ENCODE measurements at places on chromosomes 16 and 17. TPM values are rescaled to one million over a fixed set of nuclear protein-coding genes. Genes with fewer than 3 reads are reported as not detected.

DNA sequence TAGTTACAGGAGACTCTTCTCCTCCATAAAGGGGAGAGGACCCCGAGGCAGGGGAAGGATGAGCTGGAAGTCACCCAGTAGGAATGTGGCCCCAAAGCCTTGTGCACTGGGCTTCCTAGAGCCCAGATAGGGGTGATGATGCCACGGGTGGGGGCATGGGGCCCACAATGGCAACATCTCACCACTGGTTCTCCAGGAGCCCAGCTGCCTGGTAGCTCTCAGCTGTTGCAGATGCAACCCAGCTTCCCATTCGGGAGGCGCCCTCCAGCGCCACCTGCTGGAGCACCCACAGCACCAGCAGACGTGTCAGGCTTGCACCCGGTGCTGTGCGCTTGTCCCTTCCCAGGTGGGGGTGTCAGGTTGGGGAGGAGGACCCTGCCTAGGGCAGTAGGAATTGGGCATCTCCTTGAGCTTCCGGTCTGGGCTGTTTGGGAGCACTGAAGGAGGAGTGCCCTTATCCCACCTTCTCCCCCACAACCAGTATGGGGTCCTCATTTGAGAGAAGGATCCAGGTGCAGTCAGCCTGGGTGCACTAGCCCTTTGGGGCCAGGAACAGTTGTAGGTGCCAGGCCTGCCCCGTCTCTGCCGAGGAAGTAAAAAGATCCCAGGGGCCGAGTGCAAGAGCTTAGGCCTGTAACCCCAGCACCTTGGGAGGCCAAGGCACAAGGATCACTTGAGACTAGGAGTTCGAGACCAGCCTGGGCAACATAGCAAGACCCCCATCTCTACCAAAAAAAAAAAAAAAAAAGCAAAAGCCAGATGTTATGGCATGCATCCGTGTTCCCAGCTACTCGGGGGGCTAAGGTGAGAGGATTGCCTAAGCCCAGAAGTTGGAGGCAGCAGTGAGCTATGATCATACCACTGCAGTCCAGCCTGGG is 14.4 kb downstream of the CDIPT start:
- H3K4me1 ChIP-seq: peaks cover 11% of the 10 kb centered on the region
- H3K27me3 ChIP-seq: no peaks in the 10 kb centered on the region
- no peak for DNase-seq
- H3K27ac ChIP-seq: no peak overlapping the region
- no peaks in the 10 kb centered on the region for H3K36me3 ChIP-seq
- no peak overlapping the region for H3K4me3 ChIP-seq

- no peak overlapping the region for H3K27ac ChIP-seq
- no peaks in the 10 kb centered on the region for H3K27me3 ChIP-seq
- peak; percentile 53 for DNase-seq
- peaks cover 14% of the 10 kb centered on the region for H3K4me1 ChIP-seq
- H3K4me3 ChIP-seq: no peak overlapping the region
These were observed 36.5 kb downstream of the DHX38 start for GRCh38 chr16:72129976-72130656.

DNA sequence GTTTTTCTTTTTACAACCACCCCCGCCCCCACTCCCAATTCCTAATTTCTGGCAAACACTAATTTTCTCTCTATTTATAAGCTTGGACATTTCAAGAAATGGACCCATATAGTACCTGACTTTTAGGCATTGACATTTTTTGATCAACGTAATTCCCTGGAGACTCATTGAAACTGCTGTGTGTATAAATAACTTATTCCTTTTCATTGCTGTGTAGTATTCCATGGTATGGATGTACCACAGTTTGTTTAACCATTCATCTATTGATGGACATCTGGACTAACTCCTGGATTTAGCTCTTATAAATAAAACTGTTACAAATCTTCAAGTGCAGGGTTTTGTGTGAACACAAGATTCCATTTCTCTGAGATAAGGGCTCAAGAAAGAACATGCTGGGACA is 47.1 kb upstream of the RBFOX1 start:
- H3K36me3 ChIP-seq: no peaks in the 10 kb centered on the region
- H3K27me3 ChIP-seq: peaks cover 13% of the 10 kb centered on the region
- H3K4me3 ChIP-seq: no peak overlapping the region
- no peaks in the 10 kb centered on the region for H3K4me1 ChIP-seq

- no peaks in the 10 kb centered on the region for H3K27me3 ChIP-seq
- H3K4me1 ChIP-seq: peaks cover 45% of the 10 kb centered on the region
- DNase-seq: no peak
- no peak overlapping the region for H3K4me3 ChIP-seq
- peak overlapping the region; percentile 37 for H3K27ac ChIP-seq
These were observed 155.7 kb downstream of the SOCS1 start for GRCh38 chr16:11100239-11100750.

GRCh38 chr17:14295676-14296075 is 5.2 kb upstream of the HS3ST3B1 start:
- peaks cover 23% of the 10 kb centered on the region for H3K4me1 ChIP-seq
- H3K4me3 ChIP-seq: peak overlapping the region; percentile 30
- DNase-seq: peak; percentile 51
- peaks cover 86% of the 10 kb centered on the region for H3K27me3 ChIP-seq
- peaks cover 3% of the 10 kb centered on the region for H3K36me3 ChIP-seq
- H3K27ac ChIP-seq: peak overlapping the region; percentile 7

- peaks cover 6% of the 10 kb centered on the region for H3K27me3 ChIP-seq
- no peak for DNase-seq
- no peak overlapping the region for H3K4me3 ChIP-seq
- H3K36me3 ChIP-seq: no peaks in the 10 kb centered on the region
- H3K4me1 ChIP-seq: no peaks in the 10 kb centered on the region
These were observed 6.2 kb downstream of the RBFOX1 start for GRCh38 chr16:7338826-7339225.

DNA sequence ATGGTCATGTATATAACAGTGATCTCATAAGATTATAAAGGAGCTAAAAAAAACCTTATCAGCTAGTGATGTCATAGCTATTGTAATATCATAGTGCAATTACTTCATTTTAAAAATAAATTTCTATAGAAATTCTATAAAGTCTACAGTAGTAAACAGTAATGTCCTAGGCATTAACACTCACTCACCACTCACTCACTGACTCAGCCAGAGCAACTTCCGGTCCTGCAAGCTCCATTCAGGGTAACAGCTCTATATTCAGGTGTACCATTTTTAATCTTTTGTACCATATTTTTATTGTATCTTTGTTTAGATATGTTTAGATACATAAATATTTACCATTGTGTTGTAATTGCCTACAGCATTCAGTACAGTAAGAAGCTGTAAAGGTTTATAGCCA is 524.4 kb upstream of the CDH5 start:
- no peak overlapping the region for H3K27ac ChIP-seq
- H3K4me1 ChIP-seq: peaks cover 9% of the 10 kb centered on the region
- H3K4me3 ChIP-seq: no peak overlapping the region
- no peaks in the 10 kb centered on the region for H3K36me3 ChIP-seq
- peaks cover 3% of the 10 kb centered on the region for H3K27me3 ChIP-seq
- DNase-seq: no peak

Gene METRN
- total RNA-seq: 97.1 TPM

- H3K4me1 ChIP-seq: peaks cover 22% of the 10 kb centered on the region
- DNase-seq: no peak
- H3K27ac ChIP-seq: peak overlapping the region; percentile 83
These were observed 12.5 kb downstream of the POLR2A start for GRCh38 chr17:7496470-7497183.

GRCh38 chr17:60766778-60767190 is 89.1 kb downstream of the BCAS3 start:
- no peak overlapping the region for H3K4me3 ChIP-seq
- no peaks in the 10 kb centered on the region for H3K27me3 ChIP-seq
- no peak overlapping the region for H3K27ac ChIP-seq
- DNase-seq: no peak

DNA sequence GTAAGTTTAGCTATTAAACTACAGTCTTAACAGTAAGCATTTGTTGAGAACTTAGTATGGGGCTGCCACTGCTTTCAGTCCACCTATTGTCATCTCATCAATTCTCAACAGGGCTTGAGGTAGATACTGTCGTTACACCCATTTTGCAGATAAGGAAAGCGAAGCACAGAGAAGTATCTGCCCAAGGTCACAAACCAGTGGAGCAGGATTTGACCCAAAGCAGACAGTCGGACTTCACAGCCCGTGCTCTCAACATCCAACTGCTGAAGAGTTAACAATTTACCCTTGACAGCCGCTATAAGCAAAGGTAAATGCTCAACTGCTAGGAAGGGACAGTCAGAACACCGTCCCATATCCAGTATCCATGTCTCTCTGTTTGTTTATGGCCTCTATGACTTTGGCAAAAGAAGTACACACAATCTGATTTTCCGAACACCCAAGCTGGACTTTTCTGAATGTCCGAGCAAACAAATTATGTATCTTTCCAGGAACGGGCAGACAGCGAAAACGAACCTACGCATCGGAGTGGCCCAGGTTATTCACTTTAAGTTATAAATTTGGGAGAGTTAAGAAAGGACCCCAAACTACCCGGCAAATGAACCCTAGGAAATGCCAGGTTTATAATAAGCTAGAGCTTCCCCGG is 1.2 kb downstream of the SIAH1 start:
- H3K27me3 ChIP-seq: no peaks in the 10 kb centered on the region
- peak overlapping the region; percentile 92 for H3K4me3 ChIP-seq
- peaks cover 34% of the 10 kb centered on the region for H3K4me1 ChIP-seq
- H3K27ac ChIP-seq: peak overlapping the region; percentile 96
- DNase-seq: no peak

Gene PYY
- total RNA-seq: 3.5 TPM

DNA sequence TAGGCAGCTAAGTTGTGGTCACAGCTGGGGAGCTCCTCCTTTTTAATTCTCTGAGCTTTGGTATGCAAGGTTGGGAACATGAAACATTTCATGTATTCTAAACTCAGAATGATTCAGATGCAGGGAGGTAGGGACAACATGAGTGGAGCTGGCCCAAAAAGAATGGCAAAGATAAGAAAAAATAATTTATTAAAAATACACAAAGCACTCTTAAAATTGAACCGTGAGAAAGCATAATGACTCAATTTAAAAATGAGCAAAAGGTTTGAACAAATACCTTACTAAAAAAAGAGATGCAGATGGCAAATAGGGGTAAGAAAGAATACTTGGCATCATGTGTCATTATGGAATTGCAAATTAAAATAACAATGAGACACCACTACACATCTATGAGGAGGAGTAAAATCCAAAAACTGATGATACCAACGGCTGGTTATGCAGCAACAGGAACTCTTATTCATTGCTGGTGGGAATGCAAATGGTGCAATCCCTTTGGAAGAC is 175.6 kb upstream of the IRX3 start:
- DNase-seq: no peak
- H3K4me1 ChIP-seq: peaks cover 23% of the 10 kb centered on the region
- no peak overlapping the region for H3K4me3 ChIP-seq
- peaks cover 7% of the 10 kb centered on the region for H3K36me3 ChIP-seq
- no peak overlapping the region for H3K27ac ChIP-seq

DNA sequence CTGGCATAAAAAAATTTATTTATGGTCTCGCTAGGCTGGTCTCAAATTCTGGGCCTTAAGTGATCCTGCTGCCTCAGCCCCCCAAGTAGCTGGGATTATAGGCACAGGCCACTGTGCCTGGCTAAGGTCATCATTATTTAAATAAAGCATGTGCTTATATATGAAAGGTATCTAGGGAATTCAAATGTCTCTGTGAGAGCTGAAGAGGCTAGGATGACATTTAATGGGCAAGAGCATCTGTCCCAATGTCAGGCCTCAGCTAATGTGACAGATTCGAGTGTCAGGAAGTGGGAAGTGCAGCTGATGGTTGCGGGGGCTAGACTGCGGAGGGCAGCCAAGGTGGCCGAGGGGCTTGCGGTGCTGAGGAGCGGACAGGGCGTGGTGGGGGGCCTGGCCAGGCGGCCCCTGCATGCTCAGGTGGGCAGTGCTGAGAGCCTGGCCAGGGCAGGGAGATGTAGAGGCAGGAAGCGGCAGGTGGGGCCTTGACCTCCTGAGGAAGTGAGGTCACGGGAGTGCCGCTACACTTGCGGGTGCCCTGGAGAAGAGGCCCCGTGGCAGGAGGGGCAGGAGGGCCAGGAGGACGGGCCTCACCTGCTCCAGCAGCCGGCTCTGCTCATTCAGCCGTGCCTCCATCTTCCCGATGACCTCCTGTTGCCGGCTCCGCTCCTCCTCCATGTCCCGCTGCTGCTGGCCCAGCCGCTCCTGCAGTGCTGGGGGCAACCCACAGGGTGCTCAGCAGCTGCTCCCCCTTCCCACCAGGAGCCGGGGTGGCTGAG is 12.6 kb upstream of the MRPL38 start:
- H3K4me1 ChIP-seq: peaks cover 4% of the 10 kb centered on the region
- no peaks in the 10 kb centered on the region for H3K27me3 ChIP-seq
- DNase-seq: no peak
- no peak overlapping the region for H3K4me3 ChIP-seq

Gene RAB40C
- total RNA-seq: 21.4 TPM

GRCh38 chr17:47701608-47702007 is 7.6 kb downstream of the TBKBP1 start:
- no peaks in the 10 kb centered on the region for H3K36me3 ChIP-seq
- peaks cover 4% of the 10 kb centered on the region for H3K4me1 ChIP-seq
- DNase-seq: no peak
- H3K27me3 ChIP-seq: no peaks in the 10 kb centered on the region
- no peak overlapping the region for H3K27ac ChIP-seq

DNA sequence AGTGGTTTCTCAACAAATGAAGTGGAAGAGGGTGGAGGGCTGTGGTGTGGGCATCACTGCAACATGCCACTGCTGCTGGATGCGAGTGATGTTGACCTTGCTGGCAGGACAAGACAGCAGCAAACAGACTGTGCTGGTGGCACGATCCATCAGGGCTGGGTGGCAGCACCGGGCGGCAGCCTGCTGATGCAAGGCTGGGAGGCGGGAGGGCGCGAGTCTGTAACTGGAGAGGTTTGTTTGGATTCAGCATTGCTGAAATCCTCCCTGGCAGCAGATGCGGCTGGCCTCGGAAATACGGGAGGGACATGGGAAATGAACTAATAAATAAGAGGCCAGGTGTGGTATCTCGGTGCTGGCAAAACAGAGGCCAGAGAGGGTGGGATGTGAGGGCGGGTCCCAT is 224.2 kb downstream of the ENGASE start:
- no peak overlapping the region for H3K27ac ChIP-seq
- H3K36me3 ChIP-seq: no peaks in the 10 kb centered on the region
- DNase-seq: no peak
- peaks cover 59% of the 10 kb centered on the region for H3K27me3 ChIP-seq
- no peak overlapping the region for H3K4me3 ChIP-seq

DNA sequence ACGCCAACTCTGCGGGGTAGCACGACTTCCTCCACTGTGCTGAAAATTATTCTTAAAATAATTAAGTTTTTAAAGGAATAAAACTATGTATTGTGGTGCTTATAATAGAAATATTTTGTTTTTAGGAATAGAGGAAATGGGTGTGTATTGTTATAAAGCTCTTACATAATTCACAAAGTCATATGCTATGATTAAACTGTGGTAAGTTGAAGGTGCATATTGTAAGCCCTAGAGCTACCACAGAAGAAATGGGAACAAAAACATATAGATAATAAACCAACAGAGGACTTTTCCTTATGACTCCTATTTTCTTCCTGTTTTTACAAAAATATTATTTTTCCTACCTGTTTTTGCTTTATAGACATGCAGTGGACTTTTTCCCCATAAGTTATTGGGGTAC is 4.3 kb upstream of the SLFN11 start:
- no peak overlapping the region for H3K4me3 ChIP-seq
- H3K27me3 ChIP-seq: peaks cover 61% of the 10 kb centered on the region
- H3K36me3 ChIP-seq: peaks cover 3% of the 10 kb centered on the region
- H3K27ac ChIP-seq: no peak overlapping the region
- H3K4me1 ChIP-seq: peaks cover 5% of the 10 kb centered on the region
- no peak for DNase-seq

Data from type B pancreatic cell (in vitro differentiated cells).